DMS 273 treated with DMSO at 0.1 percent for 48 hours (cell line): ENCODE measurements at places on chromosomes 7 and 10.
A peak's percentile ranks its signal among the peaks of the same experiment; 100 is the strongest.

GRCh38 chr7:42624471-42624870, 287.4 kb downstream of the C7orf25 start:
- no peak for DNase-seq

GRCh38 chr10:35542303-35542702, 62.8 kb upstream of the GJD4 start:
- no peak for DNase-seq

DNA sequence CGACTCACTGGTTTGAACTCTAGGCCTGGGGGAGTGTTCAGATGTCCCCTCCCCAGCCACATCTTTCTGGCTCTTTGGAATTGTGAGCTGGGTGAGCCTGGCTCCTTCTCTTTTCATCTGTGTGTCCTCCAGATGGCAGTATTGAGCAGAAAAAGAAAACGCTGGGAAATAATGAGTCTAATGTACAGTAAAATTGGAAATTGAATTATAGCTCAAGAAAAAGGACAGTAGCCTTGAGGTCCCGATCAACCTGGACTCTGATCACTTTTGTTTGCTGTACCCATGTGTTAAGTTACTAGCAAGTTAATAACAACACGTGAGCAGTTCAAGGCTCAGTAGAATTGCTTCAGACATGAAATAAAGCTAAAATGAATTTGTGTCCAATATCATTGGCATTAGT, 77.9 kb downstream of the SNX10 start:
- peak; percentile 20 for DNase-seq

GRCh38 chr10:86958901-86959736, 720 bp downstream of the SNCG start:
- no peak for DNase-seq

- DNase-seq: no peak
Measured at GRCh38 chr7:116674508-116675173, 2.6 kb downstream of the MET start.

DNA sequence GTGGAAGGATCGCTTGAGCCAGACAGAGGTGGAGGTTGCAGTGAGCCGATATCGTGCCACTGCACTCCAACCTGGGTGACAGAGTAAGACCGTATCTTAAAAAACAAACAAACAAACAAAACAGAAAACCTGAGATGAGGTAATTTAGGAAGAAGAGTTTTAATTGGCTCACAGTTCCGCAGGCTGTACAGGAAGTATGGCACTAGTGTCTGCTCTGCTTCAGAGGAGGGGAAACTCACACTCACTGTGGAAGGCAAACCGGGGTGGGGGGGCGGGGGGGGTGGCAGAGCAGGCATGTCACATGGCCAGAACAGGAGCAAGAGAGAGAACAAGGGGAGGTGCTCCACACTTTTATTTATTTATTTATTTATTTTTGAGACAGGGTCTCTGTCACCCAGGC, 5.1 kb downstream of the UBE2D4 start:
- no peak for DNase-seq

GRCh38 chr10:97378933-97379921, 21.9 kb downstream of the RRP12 start:
- no peak for DNase-seq

GRCh38 chr7:141145630-141145982, 71.7 kb downstream of the TMEM178B start:
- DNase-seq: no peak

DNA sequence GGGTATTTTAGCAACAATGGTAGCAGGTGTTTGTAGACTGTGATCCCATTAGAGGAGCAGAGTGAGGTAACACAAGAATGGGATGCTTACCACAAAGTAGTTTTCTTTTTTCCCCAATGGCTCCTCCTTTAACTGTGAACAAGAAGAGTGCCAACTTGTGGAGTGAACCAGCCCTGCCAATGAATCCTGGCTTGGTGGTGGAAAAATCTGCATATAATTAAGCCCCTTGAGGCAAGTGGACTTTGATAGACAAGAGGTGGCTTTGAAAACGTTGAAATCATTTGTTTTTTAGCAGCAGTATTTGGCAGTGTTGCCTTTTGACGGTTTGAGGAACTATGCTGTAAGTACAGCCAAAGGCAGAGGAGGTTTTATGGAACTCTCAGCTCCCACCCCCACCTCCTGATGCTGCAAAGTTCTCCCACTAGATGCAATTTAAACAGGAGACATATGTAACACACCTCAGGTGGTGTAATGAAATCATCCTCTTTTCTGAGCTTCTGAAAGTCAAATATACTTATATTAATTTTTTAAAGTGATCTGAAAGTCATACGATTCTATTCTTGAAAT, 295.6 kb downstream of the DPP6 start:
- DNase-seq: no peak

- no peak for DNase-seq
Measured at GRCh38 chr10:59852670-59853069, 53.7 kb downstream of the CCDC6 start.

DNA sequence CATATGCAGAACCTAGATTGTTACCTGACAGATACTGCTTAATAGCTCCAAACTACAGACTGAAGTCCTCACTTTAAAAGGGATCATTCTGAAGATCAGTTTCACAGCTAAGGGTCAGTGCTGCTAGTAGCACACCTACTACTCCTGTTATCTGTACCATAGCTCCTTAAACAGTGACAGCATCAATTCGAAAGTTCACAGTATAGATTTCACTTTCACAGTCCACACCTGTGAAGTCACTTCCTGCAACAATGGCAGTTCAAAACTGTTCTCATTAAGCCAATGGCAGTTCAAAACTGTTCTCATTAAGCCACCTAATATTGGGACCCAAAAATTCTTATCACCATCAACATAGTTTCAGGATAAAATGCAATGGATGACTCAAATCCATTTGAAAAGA, 10.7 kb upstream of the FHIP2A start:
- DNase-seq: no peak

DNA sequence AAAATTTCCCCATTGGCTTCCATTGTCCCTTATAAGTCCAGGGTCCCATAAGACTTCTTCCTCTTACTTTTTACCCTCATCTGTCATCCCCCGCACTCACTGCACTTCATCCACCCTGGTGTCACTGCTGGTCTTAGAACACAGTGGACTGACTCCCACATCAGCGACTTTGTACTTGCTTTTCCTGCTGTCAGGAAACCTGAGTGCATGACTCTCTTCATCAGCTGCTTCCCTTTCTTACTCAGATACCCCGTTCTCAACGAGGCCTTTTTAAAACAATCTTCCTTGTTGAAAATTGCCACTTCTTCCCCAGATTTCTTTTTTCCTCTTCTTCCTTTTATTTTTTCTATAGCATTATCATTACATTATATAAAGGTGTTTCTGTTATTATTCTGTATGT, 305.4 kb downstream of the SDK1 start:
- DNase-seq: no peak

GRCh38 chr10:110425684-110426293, 71.9 kb upstream of the DUSP5 start:
- DNase-seq: no peak

GRCh38 chr7:136245327-136246004, 268.3 kb upstream of the MTPN start:
- no peak for DNase-seq

DNA sequence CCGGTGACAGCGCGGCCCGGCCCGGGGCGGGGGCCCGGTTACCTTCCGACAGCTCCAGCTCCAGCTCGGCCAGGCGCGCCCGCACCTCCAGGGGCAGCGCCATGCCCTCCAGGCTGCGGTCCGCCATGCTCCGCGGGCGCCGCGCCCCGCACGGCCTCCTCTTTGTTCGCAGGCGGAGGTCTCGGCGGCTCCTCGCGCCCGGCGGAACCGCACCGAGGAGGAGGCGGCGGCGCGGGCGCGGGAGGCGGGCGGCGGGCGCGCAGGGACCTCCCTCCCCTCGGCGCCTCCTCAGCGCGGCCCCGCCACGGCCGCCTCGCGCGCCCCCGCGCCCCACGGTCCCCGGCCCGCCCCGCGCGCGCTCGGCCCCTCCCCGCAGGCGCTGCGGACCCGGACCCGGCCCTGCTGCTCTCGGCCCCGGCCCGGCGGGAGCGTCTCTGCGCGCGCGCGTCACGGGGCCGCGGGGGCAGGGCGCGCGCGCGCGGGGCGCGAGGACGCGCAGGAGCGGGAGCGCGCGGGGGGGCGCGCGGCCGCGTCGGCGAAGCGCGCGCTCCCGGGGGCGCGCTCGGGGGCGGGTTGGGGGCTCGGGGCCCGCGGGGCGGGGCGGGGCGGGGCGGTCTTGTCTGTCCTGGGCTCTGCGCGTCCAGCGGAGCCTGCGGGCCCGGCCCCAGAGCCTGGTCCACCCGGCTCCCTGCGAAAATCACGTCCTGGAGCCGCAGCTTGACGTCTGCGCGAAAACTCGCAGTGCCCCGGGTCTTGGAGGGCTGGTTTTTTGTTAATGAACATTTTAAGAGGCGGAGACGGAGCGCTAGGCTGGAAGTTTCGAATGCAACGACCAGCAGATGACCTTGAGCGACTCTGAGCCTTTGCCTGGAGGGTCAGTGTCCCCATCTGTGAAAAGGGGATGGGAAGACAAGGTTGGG, at the start of gene DIP2C:
TSS of gene DIP2C (minus strand) at position 217 of the 920 bp plus-strand sequence. CDS start at position 127, 90 bp downstream.
- DNase-seq: no peak

GRCh38 chr10:48384699-48384982, 78.2 kb downstream of the MAPK8 start:
- no peak for DNase-seq
